ENCODE measurements at places on chromosomes 3 and 15.

DNA sequence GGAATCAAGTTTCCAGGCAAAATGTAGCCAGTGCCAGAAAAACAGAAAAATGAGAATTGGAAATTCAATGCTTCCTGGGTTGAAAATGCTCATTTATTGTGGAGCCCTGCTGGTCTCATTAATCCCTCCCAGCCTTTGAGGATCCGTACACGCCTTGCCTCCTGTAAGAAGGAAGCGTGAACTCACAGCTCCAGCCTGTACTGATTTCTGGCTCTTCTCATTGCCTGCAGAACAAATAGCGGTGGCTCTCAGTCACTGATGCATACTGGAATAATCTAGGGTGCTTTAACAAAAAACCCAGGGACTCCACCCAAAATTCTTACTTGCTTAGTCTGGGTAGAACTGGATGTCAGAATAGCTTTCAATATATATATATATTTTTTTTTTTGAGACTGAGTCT is 29.3 kb upstream of the SLC24A5 start:
- no peak for DNase-seq

- DNase-seq: no peak
Measured at GRCh38 chr3:13152826-13153710, 79.8 kb upstream of the IQSEC1 start.

- DNase-seq: no peak
Measured at GRCh38 chr15:38521316-38521715, 43.3 kb downstream of the RASGRP1 start.

GRCh38 chr3:100932491-100932890 is 60.7 kb downstream of the ABI3BP start:
- DNase-seq: no peak

DNA sequence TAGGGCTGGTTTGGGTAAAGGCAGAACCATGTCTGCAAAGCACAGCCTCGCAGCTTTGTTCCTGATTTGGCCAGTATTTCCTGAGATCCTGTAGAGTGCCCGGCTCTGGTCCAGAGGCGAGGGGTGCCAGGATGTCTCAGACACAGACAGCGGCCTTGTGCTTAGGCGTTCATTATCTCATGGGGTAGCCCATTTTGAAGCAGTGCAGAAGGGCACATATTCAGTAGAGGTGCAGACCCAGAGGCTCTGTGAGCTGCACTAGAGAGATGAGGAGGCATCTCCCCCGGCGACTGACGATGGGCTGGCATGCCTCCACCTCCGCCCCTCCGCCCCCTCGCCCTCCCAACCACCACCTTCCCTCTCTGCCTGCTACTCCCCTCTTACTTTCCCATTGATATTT is 170.3 kb downstream of the CHDH start:
- no peak for DNase-seq

GRCh38 chr3:31505371-31506048 is 27.2 kb upstream of the STT3B start:
- no peak for DNase-seq

DNA sequence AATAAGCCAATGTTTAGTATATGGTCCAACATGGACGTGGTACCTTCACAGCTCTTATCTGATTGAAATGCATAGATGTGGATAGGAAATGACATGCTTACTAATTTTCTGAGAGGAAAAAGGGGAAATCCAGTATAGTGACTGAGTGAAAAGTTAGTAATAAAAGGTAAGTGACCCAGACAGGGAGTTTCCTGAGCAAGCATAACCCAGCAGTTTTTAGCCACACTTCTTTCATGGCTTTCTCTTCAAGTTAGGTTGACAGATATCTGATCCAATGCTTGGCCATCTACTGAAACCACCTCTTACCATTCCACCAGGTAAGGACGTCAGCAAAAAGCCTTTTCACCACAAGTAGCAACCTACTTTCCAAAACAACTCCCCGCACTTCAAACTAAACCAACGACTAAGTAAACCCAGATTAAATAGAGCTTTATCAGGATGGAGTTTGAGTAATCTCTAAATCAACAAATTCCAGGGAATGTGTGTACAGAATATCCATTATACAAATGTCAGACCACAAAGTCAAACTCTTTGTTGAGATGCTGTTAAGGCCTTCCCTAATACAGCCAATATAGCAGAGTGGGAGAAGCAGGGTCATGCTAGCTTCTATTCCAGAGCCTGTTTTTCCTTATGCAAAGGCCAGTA is 329.7 kb downstream of the RORA start:
- DNase-seq: no peak
